ENCODE measurements at places on chromosomes 12 and 14. TPM values are rescaled to one million over a fixed set of nuclear protein-coding genes. Genes with fewer than 3 reads are reported as not detected.

SSTR1 gene
- polyA plus RNA-seq = 2.9 TPM

DNA sequence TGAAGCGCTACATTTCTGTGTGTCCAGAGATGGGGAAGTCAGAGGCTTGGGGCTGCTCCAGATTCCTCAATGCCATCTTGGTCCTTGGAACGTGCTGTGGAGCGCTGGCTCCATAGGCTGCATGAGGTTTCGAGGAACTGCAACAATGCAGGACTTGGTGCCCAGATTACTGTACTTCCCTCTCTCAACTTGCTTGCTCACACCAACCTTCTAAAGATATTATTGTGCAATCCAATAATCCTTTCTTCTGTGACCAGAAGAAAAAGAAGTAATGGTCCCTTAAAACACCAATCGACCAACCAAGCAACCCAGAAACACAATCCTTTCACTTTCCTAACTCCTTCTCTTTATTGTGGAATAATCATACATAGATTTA lies 3.7 kb downstream of the PRICKLE1 start:
- DNase-seq = no peak

DNA sequence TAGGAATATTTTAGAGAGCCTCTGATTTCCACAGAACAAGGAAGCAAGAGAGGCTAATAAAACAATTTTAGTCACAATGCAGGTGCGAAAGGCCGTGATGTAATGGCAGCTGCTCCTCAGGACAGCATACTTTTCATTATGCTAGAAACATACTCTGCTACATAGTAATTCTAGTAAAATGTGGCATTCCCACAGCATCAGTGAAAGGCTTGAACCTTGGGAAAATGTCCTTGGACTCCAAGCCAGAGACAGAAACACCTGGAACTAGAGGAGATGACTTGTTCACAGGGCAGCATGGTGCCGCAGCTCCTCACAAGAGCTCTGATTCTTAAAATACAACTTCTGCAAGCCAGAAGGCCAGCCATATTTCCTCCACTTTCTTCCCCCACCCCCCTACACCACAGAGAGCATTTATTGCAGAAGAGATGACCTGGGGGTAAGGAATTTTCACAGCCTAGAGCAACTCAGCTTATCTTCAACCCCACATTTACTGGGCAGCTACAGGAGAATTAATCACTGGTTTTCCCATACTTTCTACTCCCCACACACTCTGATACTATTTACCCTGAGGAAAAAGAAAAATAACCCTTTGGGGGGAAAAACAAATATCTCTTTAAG lies 15.8 kb downstream of the ABCC9 start:
- no peak for DNase-seq

DNA sequence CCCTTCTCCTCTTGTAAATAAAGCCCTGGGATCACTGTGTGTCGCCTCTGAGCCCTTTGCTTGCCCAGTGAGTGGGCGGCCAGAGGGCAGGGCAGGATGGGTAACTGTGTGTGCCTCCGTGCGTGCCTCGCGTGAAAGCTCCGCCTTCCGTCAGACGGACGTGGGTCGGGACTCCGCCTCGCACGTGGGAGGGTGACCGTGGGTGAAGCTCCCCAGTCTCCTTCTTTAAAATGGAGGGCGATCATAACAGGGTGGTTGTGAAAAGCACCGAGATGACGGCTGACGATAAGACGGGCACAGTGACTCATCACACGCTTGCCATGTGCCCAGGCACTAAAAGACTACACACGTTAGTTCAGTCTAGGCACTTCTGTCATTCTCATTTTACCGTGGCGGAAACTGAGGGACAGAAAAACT lies 9.2 kb downstream of the PHB2 start:
- DNase-seq = no peak

Measured in renal pelvis (tissue), 12 donors.